ENCODE measurements at places on chromosomes 5 and 9. TPM values are rescaled to one million over a fixed set of nuclear protein-coding genes. Genes with fewer than 3 reads are reported as not detected.

The NMUR2 gene
- not detected for total RNA-seq

GRCh38 chr5:1787472-1788047, 12.1 kb downstream of the MRPL36 start:
- peaks cover 10% of the 10 kb centered on the region for H3K4me1 ChIP-seq
- peak; percentile 51 for DNase-seq
- H3K36me3 ChIP-seq, result no peaks in the 10 kb centered on the region
- H3K27me3 ChIP-seq, result peaks cover 8% of the 10 kb centered on the region

The C5orf58 gene
- not detected for total RNA-seq

The SHC3 gene
- total RNA-seq, result 0.64 TPM

- H3K4me1 ChIP-seq, result peaks cover 23% of the 10 kb centered on the region
- H3K27me3 ChIP-seq, result no peaks in the 10 kb centered on the region
- H3K36me3 ChIP-seq, result peaks cover 33% of the 10 kb centered on the region
- H3K4me3 ChIP-seq, result no peak overlapping the region
- H3K27ac ChIP-seq, result no peak overlapping the region
- no peak for DNase-seq
These were observed 85.1 kb downstream of the COL5A1 start for GRCh38 chr9:134726722-134727034.

The C1QTNF3 gene
- total RNA-seq, result 2.6 TPM

DNA sequence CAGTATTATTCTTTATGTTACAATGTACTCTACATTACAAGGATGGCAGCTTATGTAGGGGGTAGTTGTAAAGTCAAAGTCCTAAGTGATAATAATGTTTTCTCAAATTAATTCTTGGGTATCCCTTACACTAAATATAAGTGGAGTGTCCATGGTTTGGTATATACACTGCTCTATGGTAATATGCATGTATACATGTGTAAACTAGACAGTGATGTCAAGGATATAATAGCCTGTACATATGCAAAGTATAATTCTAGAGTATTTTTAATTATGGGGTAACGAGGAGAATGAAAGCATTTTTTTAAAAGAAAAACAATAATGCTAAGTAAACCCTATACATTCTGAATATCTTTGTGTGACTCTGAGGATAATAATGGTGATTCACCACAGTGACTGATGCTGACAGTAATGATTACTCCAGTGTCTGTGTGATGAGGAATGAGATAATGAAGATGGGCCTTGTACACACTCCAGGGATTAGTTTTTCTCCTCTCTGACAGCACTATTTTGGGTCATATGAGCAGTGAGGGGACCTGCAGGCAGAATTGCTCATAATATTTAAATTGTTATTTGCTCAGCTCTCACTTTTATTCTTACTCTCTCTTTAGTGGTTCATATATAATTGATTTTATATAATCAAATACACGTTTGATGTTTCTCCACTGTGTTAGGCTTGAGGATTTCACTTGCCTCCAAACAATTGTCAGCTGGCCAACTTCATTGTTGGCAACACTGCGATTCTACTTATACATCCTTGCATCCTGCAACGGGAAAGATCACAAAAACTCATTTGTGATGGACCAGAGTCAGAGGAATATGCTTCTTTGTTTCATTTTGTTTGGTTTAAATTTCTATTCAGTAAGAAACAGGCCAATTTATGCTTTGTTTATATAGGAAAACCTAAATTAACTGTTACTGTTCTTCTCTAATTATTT, 88.2 kb downstream of the NREP start:
- H3K27me3 ChIP-seq, result no peaks in the 10 kb centered on the region
- no peak overlapping the region for H3K27ac ChIP-seq
- no peak overlapping the region for H3K4me3 ChIP-seq
- no peaks in the 10 kb centered on the region for H3K4me1 ChIP-seq

DNA sequence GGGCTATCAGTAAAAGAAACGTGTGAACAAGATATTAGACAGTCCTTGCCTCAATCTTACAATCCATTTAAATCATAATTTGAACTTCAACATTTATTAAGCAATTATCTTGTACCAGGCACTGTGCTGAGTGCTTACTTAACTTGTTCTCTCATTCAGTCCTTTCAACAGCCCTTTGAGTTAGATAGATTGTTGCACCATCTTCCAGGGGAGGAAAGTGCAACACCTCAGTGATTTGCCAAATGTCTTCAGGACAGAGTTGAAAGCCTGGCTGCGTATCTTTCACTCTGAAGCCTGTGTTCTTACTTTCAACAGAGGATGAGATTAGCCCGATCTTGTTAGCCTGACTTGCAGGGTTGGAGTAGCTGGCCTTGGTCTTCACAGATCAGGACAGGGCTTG, 34.2 kb upstream of the SUB1 start:
- no peaks in the 10 kb centered on the region for H3K4me1 ChIP-seq
- no peak for DNase-seq
- H3K27ac ChIP-seq, result no peak overlapping the region

DNA sequence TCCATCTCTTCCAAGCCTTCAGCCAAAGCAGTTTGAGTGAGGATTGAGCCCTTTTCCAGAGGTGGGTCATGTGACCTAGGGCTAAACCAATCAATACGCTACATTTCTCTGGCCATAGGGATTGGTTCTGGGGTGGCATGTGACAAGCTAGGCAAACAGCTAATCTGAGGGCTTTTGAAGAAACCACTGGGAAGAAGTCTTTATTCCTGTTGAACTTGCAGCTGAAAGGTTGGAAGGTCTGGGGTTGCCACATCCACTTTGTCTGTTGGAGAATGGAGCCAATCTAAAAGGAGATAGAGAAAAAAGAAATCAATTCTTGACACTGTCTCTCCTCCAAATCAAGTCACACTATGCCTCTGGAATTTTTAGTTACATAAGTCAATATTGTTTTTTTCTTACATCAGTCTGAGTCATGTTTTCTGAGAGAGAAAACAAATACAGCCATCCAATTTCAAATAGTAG, 637.8 kb upstream of the WWC1 start:
- H3K27ac ChIP-seq, result peak overlapping the region; percentile 62
- DNase-seq, result no peak
- H3K36me3 ChIP-seq, result no peaks in the 10 kb centered on the region
- no peak overlapping the region for H3K4me3 ChIP-seq
- H3K4me1 ChIP-seq, result peaks cover 23% of the 10 kb centered on the region

The PCDHB9 gene
- total RNA-seq, result 3.1 TPM

The TMEM174 gene
- total RNA-seq, result not detected

GRCh38 chr5:93053825-93054224, 527.2 kb downstream of the NR2F1-AS1 start:
- no peaks in the 10 kb centered on the region for H3K36me3 ChIP-seq
- no peak overlapping the region for H3K4me3 ChIP-seq
- no peak overlapping the region for H3K27ac ChIP-seq
- DNase-seq, result no peak
- H3K4me1 ChIP-seq, result peaks cover 10% of the 10 kb centered on the region

DNA sequence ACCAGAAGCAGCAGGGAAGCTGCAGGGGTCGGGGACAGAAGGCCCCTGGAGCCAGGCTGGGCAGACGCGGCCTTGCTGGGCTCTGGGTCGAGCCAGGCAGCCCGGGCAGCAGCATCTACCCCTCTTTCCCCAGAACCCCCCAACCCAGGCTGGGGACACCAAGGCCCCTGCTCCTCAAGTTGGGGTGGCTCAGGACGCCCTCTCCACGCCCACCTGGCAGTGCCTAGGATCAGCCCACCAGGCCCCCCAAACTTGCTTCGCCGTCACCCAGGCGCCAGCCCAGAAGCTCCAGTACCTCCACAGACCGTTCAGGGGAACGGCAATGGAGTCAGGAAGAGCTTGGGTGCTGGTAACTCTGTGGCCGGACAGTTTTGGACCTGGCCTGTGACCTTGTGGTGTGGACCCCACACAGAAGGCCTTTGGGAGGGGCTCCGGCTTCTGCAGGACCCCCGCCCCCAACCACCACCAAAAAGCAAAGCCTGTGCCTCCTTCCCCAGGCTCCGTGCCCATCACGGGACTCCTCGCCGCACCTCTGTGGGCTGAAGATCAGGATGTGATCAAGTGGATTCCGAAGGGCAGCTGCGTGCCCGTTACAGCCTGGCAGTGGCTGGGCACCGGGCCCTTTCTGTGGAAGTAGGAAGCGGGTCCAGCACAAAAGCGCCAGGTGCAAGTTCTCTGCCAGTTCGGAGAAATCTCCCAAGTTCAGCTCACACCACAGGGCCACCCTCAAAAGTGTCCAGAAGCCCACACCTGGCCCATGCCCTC, 2.1 kb downstream of the SLC12A7 start:
- H3K27ac ChIP-seq, result no peak overlapping the region
- peaks cover 4% of the 10 kb centered on the region for H3K27me3 ChIP-seq
- DNase-seq, result no peak
- H3K36me3 ChIP-seq, result no peaks in the 10 kb centered on the region
- no peak overlapping the region for H3K4me3 ChIP-seq
- peaks cover 3% of the 10 kb centered on the region for H3K4me1 ChIP-seq
